NB4 (cell line): ENCODE measurements at places on chromosomes 2 and 18.

GRCh38 chr2:57376985-57377384 is 669.6 kb upstream of the VRK2 start:
- DNase-seq = peak; percentile 39

DNA sequence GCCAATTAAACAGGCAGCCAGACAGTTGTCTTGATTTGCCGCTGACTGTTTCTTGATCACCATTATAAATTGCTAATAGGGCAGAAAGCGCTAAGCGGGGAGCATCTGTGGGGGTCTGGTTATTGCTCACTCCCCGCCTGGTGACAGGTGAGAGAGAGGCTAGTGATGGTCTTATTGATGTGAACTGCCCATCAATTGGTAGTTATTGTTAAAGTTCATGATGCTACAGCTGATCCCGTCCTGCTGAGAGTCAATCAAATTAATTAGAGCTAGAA is 148.5 kb downstream of the LNPK start:
- no peak for DNase-seq

GRCh38 chr2:20089715-20090464 is 38.5 kb upstream of the LAPTM4A start:
- no peak for DNase-seq

- no peak for DNase-seq
These were observed 203.6 kb downstream of the NCKAP5 start for GRCh38 chr2:133364636-133365035.
